ENCODE measurements at places on chromosomes 7 and 10.

DNA sequence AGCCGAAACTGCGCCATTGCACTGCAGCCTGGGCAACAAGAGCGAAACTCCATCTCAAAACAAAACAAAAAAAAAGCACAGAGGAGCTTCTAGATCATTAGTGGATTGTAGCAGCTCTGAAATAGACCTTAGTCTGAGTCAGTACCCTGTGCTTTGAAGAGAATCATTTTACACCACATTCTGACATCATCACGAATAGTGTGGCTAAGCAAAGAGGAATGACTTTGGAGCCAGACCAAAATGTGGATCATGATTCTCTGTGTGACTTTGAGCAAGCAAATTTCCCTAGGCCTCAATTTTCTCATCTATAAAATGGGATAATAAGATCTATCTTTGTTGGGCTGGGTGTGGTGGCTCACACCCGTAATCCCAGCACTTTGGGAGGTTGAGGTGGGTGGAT, 618.9 kb downstream of the CALN1 start:
- peak; percentile 85 for DNase-seq

- no peak for DNase-seq
These were observed 304.7 kb downstream of the ARHGAP12 start for GRCh38 chr10:31623947-31624346.

- no peak for DNase-seq
These were observed 57.3 kb upstream of the GSAP start for GRCh38 chr7:77473229-77474005.

- DNase-seq = peak; percentile 60
These were observed 6.9 kb upstream of the MINDY4 start for GRCh38 chr7:30764030-30764975.

GRCh38 chr7:130733931-130734814, at the start of gene KLF14:
Gene KLF14 (minus strand): TSS chr7:130734207. CDS start chr7:130734033, 174 bp downstream.
- DNase-seq = no peak

DNA sequence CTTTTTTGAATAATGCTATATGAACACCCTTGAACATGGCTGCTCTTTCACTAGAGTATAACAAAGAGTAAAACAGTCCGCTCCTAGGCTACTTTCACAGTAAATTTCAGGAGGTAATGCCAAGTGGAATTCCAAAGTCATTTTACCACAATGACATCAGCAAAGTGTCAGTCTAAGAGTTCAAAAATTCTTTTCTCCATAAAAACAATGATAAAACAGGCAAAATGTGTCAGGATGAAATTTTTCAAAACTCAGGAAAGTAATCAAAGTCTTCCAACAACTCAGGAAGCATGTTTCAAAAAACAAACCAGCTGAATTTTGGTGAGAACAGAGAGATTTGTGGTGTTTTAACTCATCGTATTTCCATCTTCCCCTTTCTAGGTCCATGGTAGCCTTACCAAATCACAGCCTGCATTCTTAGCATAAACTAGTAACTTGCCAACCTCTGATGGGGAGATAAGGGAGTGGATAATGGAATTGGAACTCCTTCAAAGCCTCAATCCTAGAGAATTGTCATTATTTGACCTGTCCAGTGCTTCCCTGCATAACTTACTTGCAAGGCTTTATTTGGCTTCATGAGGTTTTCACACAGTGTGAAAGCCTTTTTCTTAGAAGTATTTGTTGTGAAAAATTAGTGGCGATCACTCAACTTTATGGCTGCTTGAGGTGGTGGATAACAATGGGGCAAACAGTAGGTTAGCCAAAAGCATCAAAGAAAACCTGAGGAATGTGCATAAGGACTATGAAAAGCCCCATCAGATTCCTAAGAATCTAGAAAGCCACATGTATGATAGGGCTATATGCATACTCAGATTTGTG, 302.7 kb downstream of the HDAC9 start:
- DNase-seq = peak; percentile 95

GRCh38 chr7:105649727-105650381, 68.6 kb upstream of the EFCAB10 start:
- DNase-seq = peak; percentile 59

DNA sequence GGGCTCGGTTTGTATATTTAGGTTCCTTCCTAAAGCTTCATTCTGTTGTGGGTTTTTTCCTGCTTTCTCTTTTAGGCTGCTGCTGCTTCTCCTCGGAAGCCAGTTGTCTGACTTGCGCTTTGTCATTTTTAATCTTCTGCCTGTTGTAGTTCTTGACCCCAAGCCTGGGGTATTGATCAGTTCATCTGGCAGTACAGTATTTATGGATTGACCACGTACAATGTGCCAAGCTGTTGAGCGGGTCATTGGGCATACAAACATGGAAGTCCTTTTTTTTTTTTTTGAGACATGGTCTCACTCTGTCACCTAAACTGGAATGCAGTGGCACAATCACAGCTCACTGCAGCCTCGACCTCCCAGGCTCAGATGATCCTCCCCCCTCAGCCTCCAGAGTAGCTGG, 4.3 kb downstream of the PROSER2 start:
- no peak for DNase-seq

- peak; percentile 65 for DNase-seq
These were observed 68.9 kb upstream of the NFE2L3 start for GRCh38 chr7:26083113-26083512.

DNA sequence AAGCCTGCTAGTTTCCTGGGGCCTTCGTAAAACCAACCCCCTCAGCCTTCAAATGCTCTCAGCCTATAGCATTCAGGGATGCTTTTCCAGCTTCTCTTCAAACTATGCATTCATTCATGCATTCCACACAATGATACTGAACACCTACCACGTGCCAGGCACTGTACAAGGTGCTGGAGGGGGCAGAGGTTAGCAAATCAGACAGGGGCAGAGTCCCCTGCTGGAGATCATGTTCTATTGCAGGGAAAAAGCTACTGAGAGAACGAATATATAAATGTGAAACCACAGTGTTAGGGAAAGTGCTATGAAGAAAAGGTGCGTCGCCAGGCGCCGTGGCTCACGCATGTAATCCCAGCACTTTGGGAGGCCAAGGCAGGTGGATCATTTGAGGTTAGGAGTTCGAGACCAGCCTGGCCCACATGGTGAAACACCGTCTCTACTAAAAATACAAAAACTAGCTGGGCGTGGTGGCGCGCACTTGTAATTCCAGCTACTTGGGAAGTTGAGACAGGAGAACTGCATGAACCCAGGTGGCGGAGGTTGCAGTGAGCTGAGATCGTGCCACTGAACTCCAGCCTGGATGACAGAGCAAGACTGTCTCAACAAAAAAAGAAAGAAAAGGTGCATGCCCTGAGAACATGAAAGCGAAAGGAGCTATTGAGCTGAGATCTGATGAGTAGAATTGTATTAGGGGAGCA, 64.6 kb upstream of the CALN1 start:
- DNase-seq = no peak

DNA sequence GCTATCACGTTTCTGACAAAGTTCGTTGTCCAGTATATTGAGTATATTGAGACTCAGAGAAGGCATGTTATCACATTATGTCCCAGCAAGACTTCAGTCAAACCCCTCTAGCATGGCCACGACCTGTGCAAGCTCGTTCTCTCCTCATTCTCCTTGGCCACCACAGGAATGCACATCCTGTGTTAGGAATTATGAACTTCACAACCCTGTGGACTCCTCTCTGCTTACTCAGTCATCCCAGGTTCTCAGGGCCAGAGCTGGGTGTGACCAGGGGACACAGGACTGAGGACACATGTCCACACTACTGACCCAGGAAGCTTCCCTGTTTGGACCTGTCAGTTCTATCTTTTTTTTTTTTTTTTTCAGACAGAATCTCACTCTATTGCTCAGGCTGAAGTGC, 4.4 kb downstream of the SH2D4B start:
- DNase-seq = peak; percentile 25

DNA sequence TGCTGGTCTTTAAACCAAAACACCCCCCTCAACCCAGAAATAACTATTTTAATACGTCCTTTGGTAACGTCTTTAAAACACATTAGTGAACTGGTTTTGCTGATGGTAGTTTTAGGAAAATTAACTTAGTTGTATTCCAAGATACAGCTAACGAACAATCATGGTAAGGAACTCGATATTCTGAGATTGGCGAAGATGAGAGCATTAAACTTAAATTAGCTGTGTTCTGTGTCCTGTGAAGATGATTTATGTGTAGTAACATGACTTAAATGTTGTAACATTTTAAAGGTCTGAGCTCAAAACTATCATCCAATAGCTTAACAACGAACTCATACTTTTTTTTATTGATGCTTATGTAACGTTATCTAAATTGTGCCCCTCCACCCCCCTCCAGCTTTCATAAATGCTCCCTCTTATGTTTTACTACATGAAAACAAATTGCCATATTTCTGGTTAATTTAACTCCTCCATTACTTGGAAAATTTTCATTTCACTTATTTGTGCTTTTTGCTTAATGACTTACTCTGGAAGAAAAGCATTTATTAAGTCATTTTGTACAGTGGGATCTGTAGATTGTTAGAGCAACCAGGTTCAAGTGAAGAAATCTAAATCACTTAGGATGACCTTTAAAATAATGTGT, 1.7 kb downstream of the SDK1 start:
- no peak for DNase-seq

- DNase-seq = no peak
These were observed 103.7 kb downstream of the PAXIP1 start for GRCh38 chr7:154898973-154899855.

GRCh38 chr10:4017336-4017735, 232.3 kb upstream of the KLF6 start:
- no peak for DNase-seq

GRCh38 chr10:24449769-24450310, 240.9 kb downstream of the KIAA1217 start:
- DNase-seq = no peak
